ENCODE measurements at places on chromosomes 6 and 20.
A peak's percentile ranks its signal among the peaks of the same experiment; 100 is the strongest.

- DNase-seq: no peak
These were observed 15.4 kb upstream of the USP45 start for GRCh38 chr6:99530627-99531026.

GRCh38 chr6:107712665-107713551 lies 111.2 kb downstream of the SCML4 start:
- peak; percentile 33 for DNase-seq

DNA sequence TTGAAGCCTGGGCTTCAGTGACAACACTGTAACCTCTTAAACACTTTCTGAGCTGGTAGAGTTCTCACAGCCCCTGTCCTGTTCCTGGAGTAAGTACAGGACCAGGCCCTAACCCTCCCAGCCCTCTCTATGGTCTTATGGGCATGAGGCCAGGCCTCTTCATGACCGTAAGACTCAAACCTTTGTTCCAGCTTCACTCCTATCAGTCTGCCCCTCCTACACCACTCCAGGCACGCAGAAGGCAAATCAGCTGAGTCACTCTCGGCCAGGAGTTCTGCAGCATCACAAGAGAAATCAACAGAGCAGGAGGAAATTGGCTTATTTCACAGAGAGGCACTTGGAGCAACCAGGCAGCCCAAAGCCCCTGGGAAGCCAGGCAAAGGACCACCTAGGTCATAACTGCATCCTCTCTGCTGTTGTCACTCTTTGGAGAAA lies 25.3 kb upstream of the CHD6 start:
- no peak for DNase-seq

- DNase-seq: no peak
These were observed 275.6 kb upstream of the SUPT3H start for GRCh38 chr6:45653117-45653883.

DNA sequence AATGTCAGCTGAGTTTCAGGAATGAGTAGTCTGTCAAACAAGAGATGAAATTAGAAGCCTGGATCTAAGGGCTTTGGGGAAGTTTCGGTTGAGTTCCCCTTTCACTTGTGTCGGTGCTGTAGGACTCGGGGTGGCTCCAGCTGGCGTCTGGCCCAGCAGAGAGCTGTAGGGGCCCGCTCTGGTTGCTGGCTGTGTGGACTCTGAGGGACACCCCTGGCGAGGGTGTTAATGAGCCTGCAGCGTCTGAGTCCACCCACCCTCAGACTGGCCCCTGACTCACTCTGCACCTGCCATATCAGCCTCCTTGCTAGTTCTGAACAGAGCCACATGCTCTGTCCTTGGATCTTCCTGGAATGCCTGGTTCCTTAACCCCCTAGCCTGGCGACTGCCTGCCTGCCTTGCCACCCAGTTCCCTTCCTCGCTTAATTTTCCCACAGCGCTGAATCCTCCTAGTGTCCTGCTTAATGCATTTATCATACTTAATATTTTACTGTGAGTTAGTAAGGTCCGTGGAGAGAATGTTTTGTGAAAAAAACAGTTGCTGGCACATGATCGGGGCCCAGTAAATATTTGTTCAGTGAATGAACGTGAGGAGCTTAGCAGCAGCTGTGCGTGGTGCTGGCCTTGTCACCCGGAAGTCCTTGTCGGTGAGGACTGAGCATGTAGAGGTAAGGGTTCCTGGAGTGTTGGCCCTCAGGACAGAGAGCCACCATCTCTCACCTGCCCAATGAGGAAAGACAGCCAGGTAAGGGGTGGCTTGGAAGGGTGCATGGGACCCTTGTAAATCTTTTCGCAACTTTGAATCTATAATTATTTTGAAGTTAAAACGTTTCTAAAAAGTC lies 1.6 kb downstream of the DNAJC5 start:
- peak; percentile 59 for DNase-seq

GRCh38 chr20:41110930-41111577 lies 26.3 kb upstream of the PLCG1 start:
- DNase-seq: no peak

DNA sequence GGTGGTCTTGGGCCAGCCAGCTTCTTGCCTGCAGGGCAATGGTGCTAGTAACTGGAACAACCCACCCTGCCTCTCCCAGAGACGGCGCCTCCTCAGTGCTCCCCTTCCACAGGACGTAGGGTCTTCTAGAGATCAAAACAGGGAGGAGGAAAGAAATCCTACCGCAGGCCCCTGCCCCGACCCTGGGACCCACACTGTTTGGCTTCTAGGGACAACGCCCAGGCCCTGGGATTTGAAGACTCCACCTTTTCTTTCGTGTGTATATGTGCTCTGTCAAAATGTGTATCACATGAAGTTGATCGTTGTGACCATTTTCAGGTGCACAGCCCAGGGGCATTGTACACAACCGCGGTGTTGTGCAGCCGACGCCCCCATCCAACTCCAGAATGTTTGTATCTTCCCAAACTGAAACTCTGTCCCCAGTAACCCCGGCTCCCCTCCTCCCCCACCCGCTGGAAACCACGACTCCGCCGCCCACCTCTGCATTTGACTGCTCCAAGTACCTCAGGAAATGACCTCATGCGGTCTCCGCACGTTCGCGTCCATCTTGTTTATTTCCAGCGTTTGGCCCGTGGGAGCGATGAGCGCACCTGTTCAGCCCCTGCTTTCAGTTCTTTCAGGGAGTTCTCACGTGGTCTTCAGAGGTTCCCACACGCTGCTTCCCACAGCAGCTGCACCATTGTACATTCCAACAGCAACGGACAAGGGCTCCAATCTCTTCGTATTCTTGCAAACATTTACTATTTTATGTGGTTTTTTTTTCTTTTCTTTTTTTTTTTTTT lies 3.4 kb upstream of the BHLHE23 start:
- peak; percentile 63 for DNase-seq

DNA sequence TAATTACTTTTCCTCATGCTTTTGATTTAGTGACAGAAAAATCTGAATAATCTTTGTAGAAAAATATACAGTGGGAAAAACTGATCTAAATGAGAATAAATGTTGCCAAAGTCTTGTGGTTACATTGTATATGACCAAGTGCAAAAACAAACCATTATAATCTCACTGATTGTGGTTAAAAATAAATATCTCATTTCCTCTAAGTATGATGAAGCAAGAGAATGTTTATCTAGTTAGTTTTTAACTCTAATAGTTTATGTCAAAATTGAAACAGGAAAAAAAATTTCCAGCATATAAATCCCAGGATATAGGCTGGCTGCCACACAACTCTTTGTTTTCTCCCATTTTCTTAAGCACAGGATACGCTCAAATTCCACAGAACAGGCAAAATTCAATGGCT lies 392.7 kb upstream of the ID4 start:
- no peak for DNase-seq

DNA sequence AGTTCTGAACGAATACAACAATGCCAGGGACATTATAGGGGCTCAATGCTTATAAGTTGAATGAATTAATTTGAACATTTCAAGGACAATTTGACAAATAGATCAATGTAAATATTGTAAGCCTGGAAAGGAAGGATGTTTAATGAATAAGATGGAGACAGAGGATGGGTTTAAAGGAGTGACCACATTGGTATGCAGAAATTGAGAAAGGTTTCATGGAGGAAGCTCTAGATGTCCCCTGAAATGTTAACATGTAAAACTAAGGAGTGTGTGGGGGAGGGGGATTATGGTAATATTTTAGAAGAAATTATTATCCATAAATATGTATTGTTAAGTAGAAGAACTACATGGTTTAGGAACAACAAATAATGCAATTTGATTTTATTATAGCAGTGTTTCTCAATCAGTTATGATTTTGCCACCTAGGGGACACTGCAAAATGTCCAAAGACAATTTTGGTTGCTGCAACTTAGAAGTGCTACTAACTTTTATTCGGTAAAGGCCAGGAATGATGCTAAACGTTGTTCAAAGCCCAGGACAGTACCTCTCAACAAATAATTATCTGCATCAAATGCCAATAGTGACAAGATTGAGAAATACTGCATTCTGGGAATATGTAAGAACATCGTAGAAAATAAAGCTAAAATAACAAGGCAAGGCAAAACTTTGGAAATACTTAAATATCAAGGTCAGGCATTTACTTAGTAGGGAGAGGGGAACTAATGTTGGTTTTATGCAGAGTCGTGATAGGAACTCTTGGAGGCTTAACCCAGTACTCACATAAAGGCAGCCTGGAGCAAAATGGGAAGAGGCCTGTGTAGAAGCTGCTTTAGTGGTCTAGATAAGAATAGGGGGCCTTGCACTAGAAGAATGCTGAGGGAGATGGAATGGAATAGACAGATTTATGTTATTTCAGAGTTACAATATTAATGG lies 686.9 kb upstream of the CITED2 start:
- DNase-seq: no peak

DNA sequence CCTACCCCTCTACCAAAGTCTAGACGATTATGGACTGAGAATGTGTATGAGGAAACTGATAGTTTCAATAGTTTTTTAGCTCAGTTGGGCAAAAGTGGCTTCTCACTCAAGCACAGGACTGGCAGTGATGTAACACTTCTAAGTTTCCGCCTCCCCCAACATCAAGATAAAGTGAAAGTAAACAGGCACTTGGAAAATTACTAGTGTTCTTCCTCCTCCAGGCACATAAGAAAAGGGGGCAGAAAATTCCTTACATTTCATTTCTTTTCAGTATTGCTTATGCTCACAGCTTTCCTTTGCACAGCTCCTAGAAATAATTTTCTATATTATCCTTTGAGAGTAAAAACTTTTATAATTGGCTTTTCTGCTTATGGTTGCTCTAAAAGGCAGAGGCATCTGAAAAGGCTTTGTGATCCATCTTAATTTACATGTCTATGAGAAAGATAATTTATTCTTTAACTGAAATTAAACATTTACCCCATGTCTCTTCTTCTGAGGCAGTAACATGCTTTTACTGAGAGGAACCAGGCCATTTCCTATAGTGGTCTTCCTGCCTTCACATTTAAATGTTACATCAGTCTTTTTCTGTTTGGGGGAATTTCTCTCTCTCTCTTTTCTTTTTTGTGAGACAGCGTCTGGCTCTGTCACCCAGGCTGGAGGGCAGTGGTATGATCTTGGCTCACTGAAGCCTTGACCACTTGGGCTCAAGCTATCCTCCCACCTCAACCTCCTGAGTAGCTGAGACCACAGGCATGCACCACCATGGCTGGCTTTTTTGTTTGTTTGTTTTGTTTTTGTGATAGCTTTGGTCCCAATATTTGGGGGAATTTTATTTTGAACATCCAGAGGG lies 65.0 kb upstream of the EEF1A1 start:
- DNase-seq: peak; percentile 51

GRCh38 chr6:21437581-21437980 lies 156.0 kb upstream of the SOX4 start:
- DNase-seq: no peak

- DNase-seq: no peak
These were observed 44.4 kb upstream of the CST5 start for GRCh38 chr20:23923891-23924435.

DNA sequence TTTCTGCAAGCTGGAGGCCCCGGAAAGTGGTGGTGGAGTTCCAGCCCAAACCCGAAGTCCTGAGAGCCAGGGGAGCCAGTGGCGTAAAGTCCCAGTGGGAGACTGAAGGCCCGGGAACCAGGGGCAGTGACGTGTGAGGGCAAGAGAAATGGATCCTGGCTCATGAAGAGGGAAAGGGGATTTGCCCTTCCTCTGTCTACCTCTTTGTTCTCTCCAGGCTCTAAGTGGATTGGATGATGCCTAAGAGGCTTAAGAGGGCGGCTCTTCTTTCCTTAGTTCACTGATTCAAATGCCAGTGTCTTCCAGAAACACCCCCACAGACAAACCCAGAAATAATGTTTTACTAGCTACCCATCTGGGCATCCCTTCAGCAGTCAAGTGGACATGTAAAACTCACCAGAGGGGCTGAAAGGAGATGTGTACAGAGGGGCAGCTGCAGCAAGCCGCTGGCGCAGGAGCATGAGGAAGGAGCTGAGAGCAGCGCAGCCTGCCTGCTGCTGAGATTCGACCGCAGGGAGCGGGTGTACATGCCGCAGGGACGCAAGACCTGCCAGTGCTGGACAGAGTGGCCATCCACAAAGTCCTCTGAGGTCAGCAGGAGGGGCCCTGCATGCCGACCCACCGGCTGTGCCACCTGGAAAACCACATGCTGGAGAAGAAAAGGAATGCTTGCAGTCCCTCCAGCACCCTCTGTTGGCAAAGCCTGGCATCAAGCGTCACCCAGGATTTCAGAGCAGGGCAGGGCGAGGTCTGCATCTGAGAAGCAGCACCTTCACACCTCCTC lies 29.5 kb downstream of the CDYL start:
- peak; percentile 24 for DNase-seq

GRCh38 chr6:31922942-31923341 lies 4.6 kb upstream of the C2 start:
- DNase-seq: no peak

- DNase-seq: no peak
These were observed 163.6 kb upstream of the CENPW start for GRCh38 chr6:126176282-126176681.

DNA sequence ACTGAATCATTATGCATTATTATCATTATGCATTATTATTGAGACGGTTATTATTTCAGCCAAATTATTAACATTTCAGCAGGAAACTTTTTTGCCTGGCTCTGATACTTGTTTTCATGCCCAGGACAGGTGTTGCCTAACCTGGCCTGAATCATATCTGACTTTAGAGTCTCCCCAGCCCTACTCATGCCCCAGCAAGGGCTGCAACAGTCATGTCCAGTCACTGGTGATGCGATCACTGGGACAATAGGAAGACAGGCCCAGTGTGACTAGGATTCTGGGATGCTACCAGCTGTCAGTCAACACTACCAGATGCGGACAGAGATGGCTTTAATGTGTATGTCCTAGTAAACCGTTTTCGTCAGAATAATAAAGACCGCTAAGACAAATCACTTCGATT lies 285.0 kb downstream of the KHDC1L start:
- DNase-seq: no peak

DNA sequence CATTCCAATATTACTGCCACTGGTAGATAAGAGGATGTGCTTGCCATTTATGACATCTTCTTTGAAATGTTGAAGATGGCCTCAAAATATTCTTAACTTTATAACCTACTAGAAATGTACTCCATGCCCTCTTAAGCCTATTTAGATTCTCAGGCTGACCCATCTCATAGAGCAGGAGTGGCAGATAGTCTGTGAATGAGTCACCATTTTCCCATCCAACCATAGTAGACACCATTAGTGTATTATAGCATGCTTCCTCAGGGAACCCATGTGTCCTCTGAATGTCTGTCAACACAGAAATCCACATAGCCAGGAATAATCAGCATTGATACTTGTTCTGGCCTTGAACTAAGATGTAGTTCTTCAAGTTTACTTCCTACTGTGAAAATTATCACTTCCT lies 150.2 kb downstream of the IMPG1 start:
- no peak for DNase-seq

DNA sequence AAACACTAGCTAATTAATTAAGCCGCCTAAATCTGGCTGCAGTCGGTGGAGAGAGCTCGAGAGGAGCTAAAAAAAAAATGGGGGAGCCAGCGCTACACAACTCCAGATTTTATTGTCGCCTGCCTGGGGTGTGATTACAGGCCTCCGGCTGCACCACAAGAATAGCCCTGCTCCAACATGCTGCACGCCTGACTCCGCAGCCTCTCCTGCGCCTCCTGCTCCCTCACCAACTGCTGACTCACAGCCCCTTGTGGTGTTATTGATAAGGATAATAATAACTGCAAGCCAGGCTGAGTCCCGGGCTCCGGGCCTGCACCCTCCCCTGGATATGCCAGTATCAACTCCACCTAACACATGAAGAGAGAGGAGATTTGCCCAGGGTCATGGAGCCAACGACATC lies 16.8 kb downstream of the SIRPA start:
- DNase-seq: no peak
